ENCODE measurements at places on chromosomes 7 and 10. TPM values are rescaled to one million over a fixed set of nuclear protein-coding genes. Genes with fewer than 3 reads are reported as not detected.

Gene USP54
- total RNA-seq = 17.2 TPM

DNA sequence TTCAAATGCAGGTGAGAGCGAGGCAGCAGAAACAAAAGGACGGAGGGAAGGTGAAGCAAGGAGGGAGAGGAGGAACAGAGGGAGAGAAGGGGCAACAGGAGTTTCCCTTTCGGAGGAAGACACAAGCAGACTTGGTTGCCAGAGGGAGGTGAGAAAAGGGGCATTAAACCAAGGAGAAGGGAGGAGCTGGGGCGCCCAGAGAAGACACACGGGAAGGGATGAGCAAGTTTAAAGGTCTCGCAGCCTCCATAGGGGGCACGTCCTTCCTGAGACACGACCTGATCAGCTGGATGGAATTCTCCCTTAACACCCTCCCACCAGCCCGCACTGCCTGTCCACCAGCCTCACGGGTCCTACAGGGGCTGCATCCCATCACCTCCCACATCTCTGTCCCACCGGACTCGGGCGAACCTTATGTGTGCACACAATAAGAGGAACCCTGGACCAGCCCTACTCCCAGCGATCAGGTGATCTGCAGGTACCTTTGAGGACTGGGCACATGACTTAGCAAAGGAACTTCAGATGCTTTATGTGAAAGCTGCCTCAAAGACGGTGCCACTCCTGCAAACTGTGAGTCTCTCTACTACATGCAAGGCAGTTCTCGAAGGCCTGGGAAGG is 251.2 kb downstream of the TNS3 start:
- DNase-seq = no peak

Gene HYAL4
- not detected for total RNA-seq

DNA sequence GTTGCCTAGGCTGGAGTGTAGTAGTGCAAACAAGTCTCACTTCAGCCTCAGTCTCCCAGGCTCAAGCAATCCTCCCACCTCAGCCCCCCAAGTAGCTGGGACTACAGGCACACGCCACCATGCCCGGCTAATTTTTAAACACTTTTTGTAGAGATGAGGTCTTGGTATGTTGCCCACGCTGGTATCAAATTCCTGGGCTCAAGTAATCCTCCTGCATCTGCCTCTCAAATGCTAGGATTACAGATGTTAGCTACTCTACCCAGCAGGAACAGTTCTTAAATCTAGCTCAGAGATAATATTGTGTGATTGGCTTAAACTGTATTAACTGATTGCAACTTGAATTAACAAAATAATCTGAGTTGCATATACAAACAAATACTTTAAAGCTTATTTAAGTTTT is 82.9 kb downstream of the CDK14 start:
- DNase-seq = no peak

GRCh38 chr7:22569586-22570321 is 69.8 kb upstream of the STEAP1B start:
- DNase-seq = no peak

Measured in epithelial cell of proximal tubule (primary cell).